Brain microvascular endothelial cell (primary cell): ENCODE measurements at places on chromosomes 5 and 9.

- no peak for DNase-seq
Observed at GRCh38 chr5:103901885-103902284, 339.3 kb upstream of the NUDT12 start.

- no peak for DNase-seq
Observed at GRCh38 chr9:36550135-36550534, 22.6 kb upstream of the MELK start.

DNA sequence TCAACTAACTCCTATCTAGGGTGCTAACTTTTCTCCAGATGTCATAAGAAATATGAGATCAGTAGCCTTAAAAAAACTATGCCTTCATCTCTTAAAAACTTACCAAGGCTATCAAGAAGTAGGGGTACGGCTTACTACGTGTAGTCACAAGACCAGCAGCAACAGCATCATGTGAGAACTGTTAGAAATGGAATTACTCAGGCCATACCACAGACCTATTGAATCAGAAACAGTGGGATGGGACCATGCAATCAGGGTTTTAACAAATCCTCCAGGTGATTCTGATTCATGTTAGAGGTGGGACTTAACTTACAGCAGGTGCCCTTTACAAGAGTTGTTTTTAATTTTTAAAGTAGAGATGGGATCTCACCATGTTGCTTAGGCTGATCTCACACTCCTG lies 4.6 kb downstream of the IFNE start:
- no peak for DNase-seq

DNA sequence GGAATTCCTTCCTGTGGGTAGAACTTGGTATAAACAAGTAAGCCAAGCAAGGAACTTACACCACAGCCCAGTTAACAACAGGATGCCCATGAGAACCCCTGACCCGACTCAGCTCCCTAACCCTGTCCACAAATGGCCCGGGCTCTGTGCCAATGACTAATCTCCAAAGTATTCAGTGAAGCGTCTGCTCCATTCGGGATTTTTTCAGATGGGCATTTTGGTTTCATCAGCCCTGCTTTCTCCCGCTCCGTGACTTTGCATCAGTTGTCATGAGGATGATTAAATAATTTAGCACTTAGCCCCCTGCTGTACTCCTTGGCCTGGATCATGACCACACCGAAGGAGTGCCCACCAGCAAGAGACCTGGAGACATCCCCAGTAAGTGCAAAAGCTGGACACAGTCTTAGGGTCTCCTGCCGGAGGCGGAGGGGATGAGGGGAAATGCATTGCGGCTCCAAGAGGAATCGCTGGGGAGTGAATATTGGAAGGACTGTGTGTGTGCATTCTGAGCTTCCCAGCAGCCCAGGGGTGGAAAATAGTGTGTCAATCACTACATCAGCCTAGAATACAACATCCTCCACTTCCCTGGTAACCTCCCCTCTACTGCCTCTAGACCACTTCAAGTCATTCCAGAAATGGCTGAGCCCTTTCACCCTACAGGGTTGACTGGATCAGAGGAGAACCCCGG lies 41.4 kb upstream of the DNAH5 start:
- peak; percentile 90 for DNase-seq

- DNase-seq, result no peak
Observed at GRCh38 chr9:108780942-108781734, 74.6 kb downstream of the ACTL7B start.

DNA sequence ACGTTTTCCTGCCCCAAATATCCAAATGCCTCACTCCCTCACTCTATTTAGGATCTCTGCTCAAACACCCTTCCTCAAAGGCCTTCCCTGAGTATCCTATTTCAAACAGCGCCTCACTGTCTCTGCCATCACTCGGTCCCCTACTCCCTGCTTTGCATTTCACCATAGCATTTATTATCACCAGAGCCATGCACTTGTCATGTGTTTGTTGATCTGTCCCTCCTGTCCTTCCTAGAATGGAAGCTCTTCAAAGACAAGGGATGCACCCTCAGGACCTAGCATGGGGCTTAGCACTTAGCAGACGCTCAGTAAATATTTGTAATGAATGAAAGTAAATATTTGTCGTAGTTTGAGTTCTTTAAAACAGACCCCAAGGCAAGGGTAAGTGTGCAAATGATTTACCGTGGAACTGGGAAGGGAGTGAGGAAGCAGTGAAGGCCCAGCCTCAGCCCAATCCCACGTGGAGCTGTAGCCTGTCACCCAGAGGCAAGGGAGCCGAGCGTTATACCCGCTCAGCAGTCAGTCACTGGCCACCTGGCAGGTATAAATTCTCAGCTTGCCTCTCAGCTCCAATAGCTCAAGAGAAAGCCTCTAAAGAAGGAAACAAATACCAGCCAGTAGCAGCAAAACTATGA lies 97.7 kb upstream of the KIF2A start:
- DNase-seq, result no peak

- DNase-seq, result no peak
Observed at GRCh38 chr5:157026789-157027424, 32.0 kb downstream of the HAVCR1 start.

DNA sequence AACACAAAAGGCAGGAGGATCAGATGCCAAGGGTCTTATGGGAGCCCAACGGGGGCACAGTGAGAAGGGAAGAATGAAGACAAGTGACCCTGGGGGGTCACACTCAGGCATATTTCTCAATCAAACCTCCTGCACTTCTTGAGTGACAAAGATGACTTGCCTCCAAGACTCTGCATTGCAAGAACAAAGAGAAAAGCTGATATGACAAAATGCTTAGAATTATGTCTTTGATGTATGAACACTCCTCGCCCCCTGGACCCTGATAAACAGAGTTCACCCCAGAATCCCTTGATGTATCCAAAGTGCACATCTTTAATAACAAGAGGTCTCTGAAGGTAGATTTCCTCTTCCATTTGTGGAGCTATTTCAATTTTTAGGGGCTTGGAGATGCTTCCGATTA lies 146.5 kb downstream of the C5orf15 start:
- no peak for DNase-seq

GRCh38 chr5:119290607-119291006 lies 65.2 kb upstream of the TNFAIP8 start:
- DNase-seq, result no peak

DNA sequence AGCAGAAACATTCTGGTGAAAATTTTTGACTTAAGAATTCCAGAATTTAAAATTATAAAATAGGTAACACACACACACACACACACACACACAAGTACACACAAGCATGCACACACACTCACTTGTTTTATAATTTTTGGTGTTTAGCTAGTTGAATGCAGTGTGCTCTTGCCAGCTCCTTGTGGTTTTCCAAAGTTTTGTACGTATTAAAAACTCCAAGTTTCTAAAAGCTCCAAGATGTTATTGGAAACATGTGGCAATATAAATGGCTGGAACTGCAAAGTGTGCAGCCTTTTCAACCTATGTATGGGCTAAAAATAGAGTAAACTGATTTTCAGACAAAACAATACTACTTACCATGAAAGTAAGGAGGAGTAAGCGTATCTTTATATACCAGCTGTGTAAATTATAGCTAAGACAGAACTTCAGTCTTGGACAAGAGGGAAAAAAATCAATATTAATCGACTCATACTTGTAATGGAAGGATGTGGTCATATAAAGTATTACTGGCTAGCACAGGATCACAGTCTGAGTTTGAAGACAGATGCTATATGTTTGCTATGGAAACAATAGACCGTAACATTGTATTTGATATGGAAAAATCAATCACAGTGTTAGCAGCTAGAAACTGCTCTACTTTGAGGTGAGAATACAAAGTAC lies 727.1 kb upstream of the GRAMD2B start:
- DNase-seq, result no peak

GRCh38 chr9:110707419-110707818 lies 38.8 kb downstream of the MUSK start:
- no peak for DNase-seq

GRCh38 chr9:88460587-88461332 lies 72.5 kb downstream of the SPIN1 start:
- DNase-seq, result no peak

DNA sequence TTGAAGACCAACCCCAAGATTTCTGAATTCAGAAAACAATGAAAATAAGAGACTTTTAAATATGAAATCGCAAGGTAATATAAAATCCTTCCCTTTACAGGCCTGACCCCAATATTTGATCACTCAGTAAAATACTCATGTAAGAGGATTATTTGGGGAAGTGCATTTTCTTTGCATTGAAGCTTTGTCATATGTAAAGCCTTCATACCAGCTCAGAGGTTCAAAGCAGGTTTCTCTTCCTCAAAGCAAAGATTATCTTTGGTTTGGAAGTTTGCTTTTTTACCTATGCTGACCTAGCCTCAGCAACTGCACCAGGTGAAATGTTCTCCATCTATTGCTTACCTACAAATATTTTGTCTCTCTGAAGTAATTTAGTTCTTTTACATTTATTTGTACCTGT lies 106.5 kb upstream of the PARP8 start:
- DNase-seq, result no peak

GRCh38 chr9:130137641-130138081 lies 34.5 kb upstream of the NCS1 start:
- DNase-seq, result no peak

GRCh38 chr5:109829331-109829730 lies 139.6 kb downstream of the MAN2A1 start:
- DNase-seq, result no peak

DNA sequence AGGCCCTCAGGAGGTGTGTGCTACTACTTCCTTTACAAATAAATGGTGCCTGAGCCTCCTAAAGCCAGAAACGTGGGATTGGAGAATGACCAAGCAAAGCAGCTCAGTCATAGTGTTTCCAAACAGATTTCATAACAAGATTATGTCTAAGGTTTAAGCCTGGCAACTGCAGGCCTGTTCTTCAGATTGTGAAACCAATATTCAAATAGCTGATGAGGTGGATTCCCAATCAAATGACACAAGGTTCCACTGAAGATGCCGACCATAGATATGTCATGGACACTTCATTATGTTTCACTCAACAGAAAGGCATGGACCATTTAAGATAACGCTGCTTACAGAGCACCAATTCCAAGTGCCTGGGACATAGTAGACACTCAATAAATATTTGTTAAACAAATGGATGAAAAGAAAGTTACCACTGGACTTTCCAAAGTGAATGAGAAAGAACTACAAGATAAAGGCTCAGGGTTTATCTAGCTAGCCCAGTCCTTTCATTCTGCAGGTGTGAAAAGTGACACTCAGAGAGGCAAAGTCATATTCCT lies 189.5 kb downstream of the ACTL7B start:
- DNase-seq, result no peak

- no peak for DNase-seq
Observed at GRCh38 chr5:26579712-26580111, 458.7 kb downstream of the CDH9 start.

- no peak for DNase-seq
Observed at GRCh38 chr5:151703227-151703626, 16.5 kb upstream of the SPARC start.

DNA sequence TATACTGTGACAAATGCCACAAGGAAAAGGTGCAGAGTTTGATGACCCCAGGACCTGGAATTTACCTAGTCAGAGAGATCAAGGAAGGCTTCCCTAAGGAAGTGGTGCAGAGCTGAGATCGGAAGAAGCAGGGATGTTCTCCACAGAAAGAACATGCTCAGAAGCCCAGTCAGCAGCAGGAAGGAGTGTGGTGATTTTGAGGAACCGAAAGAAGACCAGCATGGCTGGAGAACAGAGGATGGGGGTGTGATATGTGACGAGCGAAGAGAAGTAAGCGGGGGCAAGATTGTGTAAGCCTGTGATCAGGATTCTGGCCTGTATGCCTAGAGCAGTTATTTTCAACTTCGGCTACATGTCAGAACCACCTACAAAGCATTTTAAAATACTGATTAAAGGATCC lies 18.7 kb upstream of the PIK3R1 start:
- no peak for DNase-seq

DNA sequence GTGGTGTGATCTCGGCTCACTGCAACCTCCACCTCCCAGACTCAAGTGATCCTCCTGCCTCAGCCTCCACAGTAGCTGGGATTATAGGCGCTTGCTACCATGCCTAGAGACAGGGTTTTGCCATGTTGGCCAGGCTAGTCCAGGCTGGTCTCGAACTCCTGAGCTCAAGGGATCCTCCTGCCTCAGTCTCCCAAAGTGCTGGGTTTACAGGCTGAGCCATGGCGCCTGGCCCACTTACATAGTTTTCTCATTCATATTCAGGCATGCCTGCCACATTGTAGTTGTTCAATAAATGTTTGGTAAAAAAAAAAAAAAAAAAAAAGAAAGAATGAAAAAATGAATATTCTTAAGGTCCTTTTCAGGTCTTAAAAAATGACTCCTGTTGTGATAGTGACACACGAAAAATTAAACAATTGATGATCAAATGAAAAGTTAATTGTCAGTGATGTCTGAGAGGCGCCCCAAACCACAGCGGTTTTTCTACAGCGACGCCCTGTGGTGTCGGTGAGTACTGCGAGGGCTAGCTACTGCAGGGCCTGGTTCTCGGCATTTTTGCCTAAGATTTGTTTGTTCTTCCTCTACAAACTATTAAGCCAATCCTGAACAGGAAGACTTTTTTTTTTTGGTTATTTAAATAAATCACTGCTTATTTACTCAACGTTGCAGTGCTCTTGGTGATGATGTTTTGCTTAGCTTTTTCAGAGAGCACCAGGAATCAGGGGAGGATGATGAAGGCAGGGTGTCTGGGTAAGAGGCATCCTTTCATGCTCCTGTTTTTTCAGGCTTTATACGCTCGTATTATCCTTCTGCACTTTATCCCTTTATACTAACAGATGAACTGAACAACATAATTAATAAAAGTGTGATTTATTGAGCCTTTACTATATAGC lies 67.0 kb upstream of the DPYSL3 start:
- DNase-seq, result peak; percentile 26
